ENCODE measurements at places on chromosomes 7 and 10. TPM values are rescaled to one million over a fixed set of nuclear protein-coding genes. Genes with fewer than 3 reads are reported as not detected.

Gene TMEM213
- total RNA-seq: not detected

Gene BTAF1
- 12.0 TPM for total RNA-seq

DNA sequence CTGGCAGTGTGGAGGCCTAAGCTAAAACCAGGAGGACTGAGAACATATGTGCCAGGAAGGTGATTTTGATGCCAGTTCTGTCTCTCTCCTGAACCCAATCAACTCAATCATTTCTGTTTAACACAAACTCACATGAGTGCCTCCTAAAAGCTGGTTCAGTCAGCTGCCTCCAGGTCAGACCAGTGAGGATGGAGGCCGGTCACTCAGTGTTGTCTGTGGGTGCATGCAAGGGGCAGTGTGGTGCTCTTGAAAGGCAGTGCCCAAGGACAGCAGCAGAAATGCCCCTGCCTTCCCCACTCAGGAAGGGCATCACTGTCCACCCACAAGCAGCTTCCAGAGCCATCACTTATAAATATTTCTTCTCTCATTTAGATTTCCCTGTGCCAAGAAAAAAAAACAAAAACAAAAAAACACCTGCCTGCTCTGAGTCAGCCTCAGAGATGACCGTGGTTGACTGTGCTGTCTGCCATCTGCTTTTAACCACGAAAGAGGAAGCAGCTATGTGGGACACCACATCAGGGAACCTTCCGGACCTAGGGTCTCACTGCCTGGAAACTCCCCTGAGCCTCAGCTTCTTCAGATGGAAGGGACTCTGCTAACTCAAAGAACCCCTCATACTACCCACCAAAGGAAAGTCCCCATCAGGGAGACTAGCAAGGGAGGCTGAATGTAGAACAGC lies 39.1 kb downstream of the VOPP1 start:
- H3K27me3 ChIP-seq: no peaks in the 10 kb centered on the region
- H3K4me3 ChIP-seq: no peak overlapping the region
- DNase-seq: peak; percentile 42

- H3K4me3 ChIP-seq: no peak overlapping the region
- H3K27ac ChIP-seq: no peak overlapping the region
- no peaks in the 10 kb centered on the region for H3K4me1 ChIP-seq
- no peaks in the 10 kb centered on the region for H3K36me3 ChIP-seq
- H3K27me3 ChIP-seq: no peaks in the 10 kb centered on the region
Observed at GRCh38 chr7:36961097-36961496, 236.8 kb upstream of the AOAH start.
